Erythroblast (primary cell): ENCODE measurements at places on chromosomes 13 and 19.

DNA sequence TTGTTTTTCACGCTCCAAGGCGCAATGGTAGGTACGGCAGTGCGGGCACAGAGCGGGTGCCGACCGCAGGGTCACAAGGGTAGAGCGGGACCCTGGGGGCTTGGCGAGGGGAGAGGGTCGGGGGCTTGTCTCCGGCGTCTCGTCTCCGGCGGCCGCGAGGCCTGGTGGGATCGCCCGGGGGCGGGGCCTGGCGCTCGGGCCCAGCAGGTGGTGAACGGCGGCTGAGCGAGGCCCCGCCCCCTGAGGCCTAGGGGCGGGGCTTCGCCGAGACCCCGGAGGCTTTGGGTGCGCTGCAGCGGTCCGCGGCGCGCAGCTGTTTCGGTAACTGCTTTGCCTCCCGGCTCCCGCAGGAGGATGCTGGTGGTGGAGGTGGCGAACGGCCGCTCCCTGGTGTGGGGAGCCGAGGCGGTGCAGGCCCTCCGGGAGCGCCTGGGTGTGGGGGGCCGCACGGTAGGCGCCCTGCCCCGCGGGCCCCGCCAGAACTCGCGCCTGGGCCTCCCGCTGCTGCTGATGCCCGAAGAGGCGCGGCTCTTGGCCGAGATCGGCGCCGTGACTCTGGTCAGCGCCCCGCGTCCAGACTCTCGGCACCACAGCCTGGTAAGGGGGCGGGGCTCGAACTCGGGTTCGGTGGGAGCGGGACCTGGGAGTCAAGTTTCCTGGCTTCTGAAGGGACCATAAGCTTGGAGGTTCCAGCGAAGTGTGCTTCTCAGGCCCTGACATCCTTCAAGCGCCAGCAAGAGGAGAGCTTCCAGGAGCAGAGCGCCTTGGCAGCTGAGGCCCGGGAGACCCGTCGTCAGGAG lies at the start of gene TSEN34:
Gene TSEN34 (plus strand): TSS at position 298 of the 800 bp plus-strand sequence. CDS start 57 bp downstream, at position 355.
- DNase-seq, result peak; percentile 97

- peak; percentile 89 for DNase-seq
Observed at GRCh38 chr19:13099073-13099999, 3.3 kb downstream of the LYL1 start.

GRCh38 chr13:23506807-23507291 lies 63.4 kb upstream of the TNFRSF19 start:
- no peak for DNase-seq

GRCh38 chr19:21020298-21021227 lies at the start of gene ZNF430:
Gene ZNF430, plus strand, starts transcription at chr19:21020657. Its CDS starts 144 bp downstream, at chr19:21020801.
- peak; percentile 97 for DNase-seq

- DNase-seq, result no peak
Observed at GRCh38 chr13:97757807-97758206, 195.7 kb upstream of the IPO5 start.

GRCh38 chr13:53066411-53066810 lies 37.8 kb downstream of the OLFM4 start:
- DNase-seq, result no peak

GRCh38 chr13:99590519-99591011 lies 89.3 kb downstream of the TM9SF2 start:
- no peak for DNase-seq

DNA sequence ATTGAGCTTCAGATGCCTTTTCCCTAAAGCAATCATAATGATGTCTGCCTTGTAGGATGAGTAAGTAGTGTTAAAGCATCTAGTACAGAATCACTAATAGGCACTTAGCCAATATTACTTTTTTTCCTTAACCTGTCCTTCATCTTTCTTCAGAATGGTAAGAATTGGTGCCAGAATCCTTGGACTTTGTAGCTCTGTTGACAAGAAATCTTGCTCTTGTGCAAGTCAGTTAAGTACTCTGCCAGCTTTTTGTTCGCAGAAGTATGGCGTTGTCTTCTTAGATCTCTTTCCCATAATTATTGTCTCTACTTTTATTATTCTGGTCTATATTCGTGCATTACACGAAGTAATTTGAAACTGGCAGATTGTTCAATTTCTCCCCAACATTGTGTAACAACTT lies 554.5 kb downstream of the PCDH9 start:
- DNase-seq, result no peak

DNA sequence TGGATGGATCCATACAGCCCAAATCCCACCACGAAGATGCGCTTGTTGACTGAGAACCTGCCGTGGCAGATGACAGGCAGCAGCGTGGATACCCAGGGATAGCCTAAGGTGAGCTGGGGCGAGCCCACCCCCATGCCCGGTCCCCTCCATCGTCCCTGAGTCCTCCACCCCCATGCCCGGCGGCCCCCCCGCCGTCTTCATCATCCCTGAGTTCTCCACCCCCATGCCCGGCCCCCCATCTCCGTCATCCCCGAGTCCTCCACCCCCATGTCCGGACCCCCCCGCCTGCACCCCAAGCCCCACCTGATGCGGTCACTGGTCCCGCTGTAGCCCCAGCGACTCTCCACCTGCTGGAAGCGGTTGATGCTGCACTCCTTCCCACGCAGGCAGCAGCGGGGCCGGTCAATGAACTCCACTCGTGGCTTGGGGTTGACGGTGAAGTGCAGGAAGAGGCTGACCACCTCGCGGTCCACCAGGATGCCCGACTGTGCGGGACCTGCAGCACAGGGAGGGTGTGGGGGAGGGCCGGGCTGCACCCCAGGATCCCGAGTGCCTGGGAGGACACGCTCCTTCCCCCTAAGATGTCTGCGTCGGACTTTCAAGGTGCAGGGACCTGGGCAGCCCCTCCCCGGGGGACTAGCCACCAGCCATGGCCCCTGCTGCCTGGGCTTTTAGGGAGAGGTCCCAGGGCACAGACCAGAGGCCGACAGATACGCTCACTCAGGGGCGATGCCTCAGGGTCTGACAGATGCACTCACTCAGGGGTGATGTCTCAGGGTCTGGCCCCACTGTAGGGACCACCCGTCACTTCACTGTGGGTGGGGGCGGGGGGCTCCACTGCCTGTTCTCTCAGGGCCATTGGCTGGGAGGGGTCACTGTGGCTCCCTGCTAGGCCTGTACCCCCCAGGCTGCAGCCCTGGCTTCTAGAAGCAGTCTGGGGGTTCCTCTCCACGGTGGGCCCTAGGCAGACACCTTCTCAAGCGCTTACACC lies 28.0 kb downstream of the BTBD2 start:
- no peak for DNase-seq

DNA sequence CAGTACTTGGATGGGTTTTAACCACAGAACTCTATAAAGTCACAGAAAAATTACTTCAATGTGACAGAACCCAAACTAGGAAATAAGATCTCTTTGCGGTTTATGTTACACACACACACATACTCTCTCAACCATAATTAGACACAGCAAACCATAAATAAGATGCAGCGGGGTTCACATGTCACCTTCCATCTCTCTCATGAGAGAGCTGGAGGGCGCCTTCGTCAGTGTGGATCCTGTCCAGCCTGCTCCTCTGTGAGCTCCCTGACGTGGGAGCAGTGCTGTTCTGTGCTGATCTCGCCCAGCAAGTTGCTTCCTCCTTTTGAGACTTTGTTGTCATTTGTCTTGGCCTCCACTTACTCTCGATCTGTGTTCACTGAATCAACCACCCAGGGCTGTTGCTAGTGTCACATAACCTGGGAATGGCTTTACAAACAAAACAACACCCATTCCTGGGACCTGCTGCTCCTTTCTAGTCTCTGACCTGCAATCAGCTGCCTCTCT lies 204.9 kb upstream of the KL start:
- no peak for DNase-seq

GRCh38 chr19:55482156-55482961 lies 2.6 kb upstream of the NAT14 start:
- no peak for DNase-seq

DNA sequence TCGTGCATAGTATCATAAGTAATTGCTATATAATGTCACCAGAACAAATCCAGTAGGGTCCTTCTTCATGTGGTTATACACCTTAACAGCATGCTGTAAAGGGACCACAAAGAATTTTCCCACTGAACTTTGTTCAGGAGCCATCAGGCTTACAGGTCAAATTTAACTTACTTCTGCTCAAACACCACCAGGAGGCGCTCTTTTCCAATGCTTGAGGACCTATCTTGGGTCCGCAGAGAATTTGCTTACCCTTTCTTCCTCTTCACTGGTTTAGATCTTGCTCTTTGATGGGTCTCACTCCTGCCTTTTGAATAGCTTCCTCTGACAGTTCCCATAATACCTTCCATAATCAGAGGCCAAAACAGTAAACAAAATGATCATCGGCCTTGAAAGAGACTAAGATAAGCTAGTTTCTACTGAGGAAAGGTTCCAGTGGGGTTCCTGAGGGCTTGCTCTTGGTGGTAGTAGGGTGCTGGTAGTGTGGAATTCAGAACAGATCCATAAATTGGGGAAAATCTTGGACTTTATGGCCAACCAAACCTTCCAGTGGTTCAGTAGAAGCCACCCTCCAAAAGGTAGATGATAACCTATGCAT lies 37.4 kb downstream of the SCGB2B2 start:
- DNase-seq, result peak; percentile 85

- no peak for DNase-seq
Observed at GRCh38 chr13:106797081-106797640, 229.2 kb upstream of the ARGLU1 start.

- DNase-seq, result no peak
Observed at GRCh38 chr13:40522282-40522681, 144.2 kb downstream of the FOXO1 start.

DNA sequence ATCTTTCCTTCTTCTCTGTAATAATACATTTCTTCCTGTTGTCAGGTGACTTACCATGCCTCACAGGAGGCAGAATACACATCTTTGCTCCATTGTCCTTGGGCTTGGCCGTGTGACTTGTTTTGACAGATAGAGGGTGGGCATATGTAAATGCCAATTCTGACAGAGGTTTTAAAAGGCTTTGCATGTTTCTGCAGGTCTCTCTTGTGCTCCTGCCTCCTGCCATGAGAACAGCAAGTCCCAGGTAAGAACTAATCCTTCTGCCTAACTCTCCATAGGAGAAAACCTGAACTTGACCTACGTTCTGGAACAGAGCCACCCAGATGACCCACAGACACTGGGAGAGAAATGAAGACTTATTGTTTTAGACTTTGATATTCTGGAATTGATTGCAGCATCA lies 88.7 kb upstream of the TNFSF11 start:
- DNase-seq, result no peak

DNA sequence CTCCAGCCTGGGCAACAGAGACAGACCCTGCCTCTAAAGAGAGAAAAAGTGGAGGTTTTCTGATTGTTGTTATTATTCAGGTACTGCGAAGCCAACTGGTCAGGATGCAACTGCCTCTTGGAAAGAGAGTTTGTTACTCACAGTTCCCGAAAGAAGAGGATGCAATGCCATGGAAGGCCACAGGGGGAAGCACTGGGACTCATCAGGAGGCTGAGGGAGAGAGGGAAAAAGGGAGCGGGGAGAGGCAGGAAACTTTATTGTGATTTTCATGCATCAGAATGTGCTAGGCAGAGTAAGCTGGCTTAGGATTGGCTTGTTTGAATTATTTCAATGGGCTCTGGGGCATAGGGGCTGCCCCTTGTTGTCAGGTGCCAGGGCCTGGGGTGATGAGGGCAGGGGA lies 27.6 kb downstream of the MYO9B start:
- peak; percentile 42 for DNase-seq

DNA sequence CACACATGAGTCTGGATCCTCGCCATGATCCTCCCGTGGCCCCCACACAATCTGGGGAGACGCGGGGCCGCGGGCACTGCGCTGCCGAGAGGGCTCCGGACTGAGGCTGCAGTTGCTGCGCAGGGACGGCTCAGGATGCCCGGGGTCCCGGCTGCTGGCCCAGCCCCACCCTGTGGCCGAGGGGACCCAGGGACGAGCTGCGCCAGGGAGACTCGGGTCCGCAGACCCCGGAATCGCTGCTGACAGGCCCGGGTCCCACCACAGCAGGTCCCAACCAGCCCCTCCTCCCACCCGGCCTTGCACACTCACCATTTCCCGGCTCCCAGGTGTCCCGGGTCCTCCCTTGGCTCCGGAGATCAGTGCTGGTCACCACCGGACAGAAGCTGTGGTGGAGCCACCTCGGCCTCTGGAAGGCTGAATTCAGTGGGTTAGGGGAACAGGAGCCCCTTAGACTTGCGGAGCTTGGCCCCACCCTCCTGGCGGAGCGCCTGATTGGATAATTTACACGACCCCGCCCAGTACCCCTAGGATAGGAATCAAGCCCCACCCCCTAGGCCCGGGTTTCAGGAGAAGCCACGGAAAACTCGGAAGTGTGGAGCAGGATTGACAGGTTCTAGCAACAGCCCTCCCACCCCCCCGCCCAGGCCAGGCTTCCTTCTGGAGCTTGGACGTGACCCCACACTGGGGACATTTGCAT lies 57.4 kb downstream of the ZNF44 start:
- no peak for DNase-seq

GRCh38 chr13:102328909-102329308 lies 72.9 kb downstream of the FGF14 start:
- no peak for DNase-seq

- DNase-seq, result no peak
Observed at GRCh38 chr19:33339016-33339984, 34.2 kb upstream of the CEBPG start.

DNA sequence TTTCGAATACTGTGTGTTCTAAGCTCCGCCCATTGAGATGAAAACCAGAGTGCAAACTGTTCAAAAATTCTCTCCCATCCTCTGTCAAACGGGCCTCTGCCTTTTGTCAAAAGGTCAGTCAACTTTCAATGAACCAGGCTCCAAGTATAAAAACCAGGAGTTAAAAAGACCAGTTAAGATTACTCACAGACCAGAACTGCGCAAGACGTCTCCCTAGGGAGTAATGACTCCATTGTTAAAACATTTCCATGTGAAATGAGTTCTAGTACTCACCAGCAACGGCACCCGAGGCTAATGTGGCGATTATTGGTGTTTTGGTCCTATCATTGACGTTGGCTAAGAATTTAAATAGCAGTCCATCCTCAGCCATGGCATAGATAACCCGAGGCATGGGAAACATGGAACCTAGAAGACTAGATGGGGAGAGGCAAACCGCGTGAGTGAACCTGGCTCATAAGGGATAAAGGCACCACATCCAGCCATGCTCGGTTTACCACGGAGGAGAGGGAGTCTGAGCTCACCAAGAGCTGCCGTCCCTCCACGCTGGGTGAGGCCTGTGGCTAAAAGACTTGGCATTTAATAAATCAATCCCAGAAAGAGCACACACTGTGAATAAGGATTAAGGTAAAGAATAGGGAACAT lies 73.3 kb downstream of the SLC7A1 start:
- DNase-seq, result no peak

GRCh38 chr13:41193919-41194824 lies at the start of gene KBTBD7:
Gene KBTBD7, minus strand, starts transcription at chr13:41194569. Its CDS starts 312 bp downstream, at chr13:41194257.
- DNase-seq, result peak; percentile 94

DNA sequence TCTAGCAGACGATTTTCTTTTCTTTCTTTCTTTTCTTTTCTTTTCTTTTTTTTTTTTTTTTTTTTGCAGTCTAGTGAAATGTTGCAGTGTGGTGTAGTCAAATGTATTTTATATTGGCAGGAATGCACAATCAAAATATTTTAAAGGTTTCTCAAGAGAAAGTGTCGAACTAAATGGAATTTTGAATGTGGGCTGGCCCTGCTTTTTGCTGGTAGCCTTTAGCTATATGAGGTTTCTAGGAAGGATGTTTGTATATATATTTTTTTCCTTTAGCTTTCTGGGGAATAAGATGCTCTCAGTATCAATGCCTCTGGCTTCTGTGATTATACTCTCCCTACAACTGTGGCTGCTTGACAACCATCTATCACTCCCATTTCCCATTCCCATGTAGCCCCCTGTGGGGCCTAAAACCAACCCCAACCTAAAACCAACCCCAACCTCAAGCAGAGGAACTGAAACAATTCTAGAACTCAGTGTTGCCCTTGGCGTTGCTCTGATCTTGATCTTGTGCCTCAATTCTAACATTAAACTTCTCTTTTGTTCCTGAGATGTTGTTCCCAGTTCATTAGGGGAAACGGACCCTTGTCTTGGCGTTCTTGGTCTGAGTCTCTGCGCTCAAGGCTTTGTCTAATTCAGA lies 27.1 kb downstream of the CYSLTR2 start:
- DNase-seq, result no peak

GRCh38 chr13:81109026-81109425 lies 768.1 kb upstream of the SPRY2 start:
- DNase-seq, result no peak
